ENCODE measurements at places on chromosomes 1 and 21.
A peak's percentile ranks its signal among the peaks of the same experiment; 100 is the strongest.

DNA sequence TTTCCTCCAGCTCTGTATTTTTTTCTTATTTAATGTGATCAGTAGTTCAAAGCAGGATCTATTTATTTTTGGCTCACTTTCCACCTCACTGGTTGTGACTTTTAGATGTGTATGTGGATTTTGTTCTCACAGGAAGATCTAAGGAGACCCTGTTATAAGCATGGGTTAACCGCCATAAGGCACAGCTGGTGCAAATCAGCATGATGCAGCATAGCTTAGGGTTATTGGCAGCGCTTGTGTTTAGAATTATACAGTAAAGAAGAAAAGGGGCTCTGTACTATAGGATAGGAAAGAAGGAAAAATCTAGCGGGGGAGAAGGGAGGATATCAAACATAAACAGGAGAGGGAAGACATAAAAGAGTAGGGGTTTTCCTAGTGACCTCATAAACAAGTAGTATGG, 26.9 kb upstream of the RGL1 start:
- no peak for DNase-seq

GRCh38 chr1:4726620-4727341, 72.4 kb downstream of the AJAP1 start:
- DNase-seq: no peak

DNA sequence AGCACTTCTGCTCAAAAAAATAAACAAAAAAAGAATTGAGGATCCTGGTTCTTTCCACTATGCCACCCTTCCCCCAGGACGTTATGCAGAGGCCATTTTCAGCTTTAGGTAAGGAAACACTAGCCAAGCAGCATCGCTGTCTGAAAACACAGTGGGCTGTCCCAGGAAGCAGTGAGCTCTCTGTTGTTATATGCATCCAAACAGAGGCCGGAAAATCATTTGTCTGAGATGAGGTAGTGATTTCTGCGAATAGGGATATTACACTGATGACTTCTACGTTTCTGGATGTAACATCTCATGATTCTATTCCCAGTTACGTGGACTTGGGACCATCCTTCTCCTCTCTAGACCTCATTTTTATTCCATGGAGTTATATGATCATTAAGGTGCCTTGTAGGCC, 137.2 kb downstream of the OMA1 start:
- no peak for DNase-seq

DNA sequence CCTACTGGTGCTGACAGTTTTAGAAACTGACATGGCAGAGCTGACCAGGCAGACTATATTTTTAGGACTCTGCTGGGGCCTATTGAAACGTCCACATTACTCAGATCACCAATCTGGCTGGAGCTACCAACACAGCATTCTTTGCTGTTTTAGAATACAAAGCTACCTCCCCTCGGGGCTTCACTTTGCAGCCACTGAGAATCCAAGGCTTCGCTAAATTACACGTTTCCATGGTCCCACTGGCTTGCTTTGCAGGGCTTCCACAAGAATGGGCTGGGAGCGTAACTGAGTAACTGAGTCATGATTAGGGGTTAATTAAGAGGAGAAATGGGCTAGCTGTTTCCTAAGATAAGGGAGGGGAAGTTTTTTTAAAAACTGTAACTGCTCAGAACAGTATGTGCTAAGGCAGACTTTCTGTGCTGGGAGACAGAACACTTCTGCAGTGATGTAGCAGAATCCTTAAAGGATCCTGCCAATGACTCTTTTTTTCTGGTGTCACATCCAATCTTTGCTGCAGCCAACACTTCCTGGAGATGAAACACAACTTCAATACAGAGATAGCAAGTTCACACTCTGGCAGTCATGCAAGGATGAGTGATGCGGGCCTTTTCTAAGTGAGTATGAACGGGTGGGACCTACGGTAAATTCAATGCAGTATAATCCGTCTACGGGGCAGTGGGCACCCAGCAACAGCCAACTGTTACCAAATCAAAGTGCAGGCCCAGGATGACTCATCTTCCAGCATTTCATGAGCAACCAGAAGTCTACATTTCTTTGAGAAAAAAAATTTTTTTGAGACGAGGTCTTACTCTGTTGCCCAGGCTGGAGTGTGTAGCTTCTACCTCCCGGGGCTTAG, 21.5 kb downstream of the NDUFS5 start:
- no peak for DNase-seq

GRCh38 chr1:53073868-53074311, 11.9 kb downstream of the PODN start:
- DNase-seq: no peak

DNA sequence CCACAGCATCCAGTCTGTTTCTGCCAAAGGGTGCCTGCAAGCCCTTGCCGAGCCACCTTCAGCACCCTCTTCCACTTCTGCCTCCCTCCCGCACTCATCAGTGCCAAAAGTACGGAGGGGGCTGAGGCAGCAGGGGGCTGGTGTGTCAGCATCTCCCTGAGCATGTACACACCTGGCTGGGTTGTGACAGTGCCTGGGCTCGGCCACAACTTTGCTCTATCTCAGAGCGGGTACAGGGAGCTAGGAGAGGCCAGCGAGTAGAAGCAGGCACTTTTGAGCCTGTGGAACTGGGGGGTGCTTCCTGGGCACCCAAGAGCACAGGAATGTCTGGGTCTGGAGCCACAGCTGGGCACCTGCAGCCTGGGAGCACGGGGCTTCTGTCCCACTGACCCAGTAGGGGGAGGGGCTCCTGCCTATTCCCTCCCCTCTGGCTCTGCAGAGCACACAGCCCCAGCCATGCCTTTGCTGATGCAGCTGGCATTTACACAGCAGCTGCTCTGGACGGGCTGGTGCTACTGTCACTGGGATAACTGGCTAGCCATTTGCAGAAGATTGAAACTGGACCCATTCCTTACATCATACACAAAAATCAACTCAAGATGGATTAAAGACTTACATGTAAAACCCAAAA, 319.8 kb upstream of the RRP15 start:
- DNase-seq: no peak

GRCh38 chr1:23984417-23985186, 4.5 kb upstream of the SRSF10 start:
- no peak for DNase-seq

DNA sequence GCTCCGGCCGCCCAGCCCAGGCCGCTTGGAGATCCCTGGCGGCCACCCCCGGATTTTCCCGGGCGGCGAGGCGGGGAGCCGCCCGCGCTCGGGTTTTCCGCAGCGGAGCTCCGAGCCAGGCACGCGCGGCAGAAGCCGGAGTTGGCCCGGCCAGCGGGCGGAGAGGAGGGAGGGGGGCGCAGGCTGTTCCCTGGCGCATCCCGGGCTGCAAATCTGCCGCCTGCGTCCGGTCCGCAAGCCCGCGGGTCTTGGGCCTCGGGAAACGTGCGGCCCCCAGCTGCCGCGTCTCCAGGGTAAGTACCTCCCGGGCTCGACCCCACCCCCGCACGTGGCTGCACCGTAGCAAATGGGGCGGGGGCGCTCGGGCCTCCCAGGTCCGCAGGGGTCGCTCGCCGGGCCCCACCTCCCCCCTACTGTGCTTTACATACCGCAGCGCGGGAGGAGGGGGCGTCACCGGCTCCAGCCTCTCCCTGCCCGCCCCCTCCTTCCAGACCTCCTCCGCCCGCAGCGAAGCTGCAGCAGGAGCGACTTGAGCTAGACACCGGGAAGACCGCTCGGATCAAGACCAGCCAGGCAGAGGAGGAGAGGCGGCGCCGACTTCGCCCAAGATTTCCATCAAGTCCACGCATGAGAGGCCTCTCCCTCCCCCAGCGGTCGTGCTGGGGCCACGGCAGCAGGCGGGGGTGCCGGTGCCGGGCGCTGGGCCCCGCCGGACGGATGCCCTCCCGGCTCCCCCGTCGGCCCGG, 1.6 kb downstream of the TMEM200B start:
- peak; percentile 30 for DNase-seq

- DNase-seq: no peak
Observed at GRCh38 chr21:45954921-45955320, 26.6 kb upstream of the COL6A1 start.

DNA sequence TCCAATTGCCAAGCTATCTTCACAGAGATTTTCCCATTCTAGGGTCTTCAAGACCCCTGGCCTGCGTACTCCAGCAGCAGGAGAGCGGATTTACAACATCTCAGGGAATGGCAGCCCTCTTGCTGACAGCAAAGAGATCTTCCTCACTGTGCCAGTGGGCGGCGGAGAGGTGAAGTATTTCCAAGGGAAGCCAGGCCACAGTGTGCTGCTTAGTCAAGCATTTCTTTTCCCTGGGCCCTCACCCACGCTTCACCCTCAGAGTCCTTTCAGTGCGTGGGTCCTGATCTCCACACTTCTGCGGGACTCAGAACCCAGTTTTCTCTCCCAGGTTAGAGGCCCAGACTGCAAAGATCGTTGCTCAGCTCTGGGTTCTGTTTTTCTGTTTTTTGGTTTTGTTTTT, 13.1 kb downstream of the CDCA8 start:
- no peak for DNase-seq

DNA sequence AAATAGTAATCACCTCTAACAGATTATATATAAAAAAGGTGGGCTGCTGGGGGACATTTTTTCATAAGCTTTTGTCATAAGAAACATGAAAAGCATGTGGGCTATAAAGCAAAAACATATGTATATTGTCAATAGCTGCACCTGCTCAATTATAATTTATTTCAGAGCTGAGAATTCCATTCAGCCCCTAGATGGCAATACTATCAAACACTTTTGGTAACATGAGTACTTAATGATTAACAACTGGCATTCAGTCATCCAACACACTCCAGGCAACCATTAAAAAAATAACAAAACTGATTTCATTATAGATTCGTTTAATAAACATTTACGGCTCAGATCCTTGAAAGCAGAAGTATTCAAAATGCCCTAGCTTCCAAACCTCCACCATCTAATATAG, 115.1 kb downstream of the KCTD3 start:
- no peak for DNase-seq

- peak; percentile 32 for DNase-seq
Observed at GRCh38 chr1:232629250-232630046, 485 bp downstream of the SIPA1L2 start.

- DNase-seq: no peak
Observed at GRCh38 chr1:36851595-36851994, 182.7 kb downstream of the GRIK3 start.

GRCh38 chr1:10495952-10496351, 21.2 kb downstream of the PEX14 start:
- no peak for DNase-seq

- DNase-seq: no peak
Observed at GRCh38 chr21:45471525-45472221, 66.7 kb downstream of the COL18A1 start.

GRCh38 chr1:59055908-59056719, 240.8 kb upstream of the FGGY start:
- DNase-seq: no peak

GRCh38 chr1:241828463-241829021, 19.5 kb upstream of the EXO1 start:
- DNase-seq: no peak

GRCh38 chr1:246203180-246203579, 303.9 kb downstream of the SMYD3 start:
- no peak for DNase-seq

DNA sequence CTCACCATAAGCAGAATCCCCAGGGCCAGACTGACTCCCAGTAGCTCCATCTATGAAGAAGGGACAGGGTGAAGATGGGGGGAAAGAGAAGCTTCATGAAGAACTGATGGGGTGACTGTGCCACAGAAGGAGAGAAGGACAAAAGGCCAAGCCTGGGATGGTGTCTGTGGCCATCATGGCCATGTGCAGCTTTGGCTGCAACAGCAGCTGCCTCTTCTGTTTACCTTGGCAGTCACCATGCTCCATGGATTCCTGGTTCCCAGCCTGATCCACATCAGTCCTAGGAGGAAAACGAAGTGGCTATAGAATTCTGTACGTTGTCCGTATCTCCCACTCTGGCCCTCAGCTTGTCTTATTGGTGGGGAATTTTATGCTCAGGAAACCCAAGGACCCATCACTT, 12.0 kb downstream of the SEMA6C start:
- DNase-seq: no peak

- no peak for DNase-seq
Observed at GRCh38 chr1:36653850-36654249, 171.1 kb upstream of the CSF3R start.

- no peak for DNase-seq
Observed at GRCh38 chr1:226541631-226542622, 6.6 kb upstream of the STUM start.

GRCh38 chr1:169329383-169329782, 38.2 kb downstream of the NME7 start:
- DNase-seq: no peak

DNA sequence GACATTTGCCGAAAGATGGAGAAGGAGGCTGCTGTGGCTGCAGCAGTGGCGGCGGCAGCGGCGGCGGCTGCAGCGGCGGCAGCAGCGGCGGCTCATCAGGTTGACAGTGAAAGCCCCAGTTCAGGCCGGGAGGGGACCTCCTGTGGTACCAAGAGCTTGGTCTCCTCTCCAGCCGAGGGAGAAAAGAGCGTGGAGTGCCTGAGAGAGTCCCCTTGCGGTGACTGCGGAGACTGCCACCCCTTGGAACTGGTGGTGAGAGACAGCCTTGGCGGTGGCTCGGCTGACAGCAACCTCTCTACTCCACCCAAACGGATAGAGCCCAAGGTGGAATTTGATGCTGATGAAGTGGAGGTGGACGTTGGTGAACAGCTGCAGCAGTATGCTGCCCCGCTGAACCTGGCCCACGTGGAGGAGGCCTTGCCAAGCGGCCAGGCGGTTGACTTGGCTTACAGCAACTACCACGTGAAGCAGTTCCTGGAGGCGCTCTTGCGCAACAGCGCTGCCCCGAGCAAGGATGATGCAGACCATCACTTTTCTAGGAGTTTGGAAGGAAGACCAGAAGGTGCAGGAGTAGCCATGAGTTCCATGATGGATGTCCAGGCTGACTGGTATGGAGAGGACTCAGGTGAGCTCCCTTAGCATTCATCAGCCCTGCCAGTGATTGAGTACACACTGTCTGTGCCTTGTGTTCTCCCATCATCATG, 6.3 kb downstream of the ZBTB8B start:
- no peak for DNase-seq

- no peak for DNase-seq
Observed at GRCh38 chr1:65253800-65254319, 55.5 kb upstream of the DNAJC6 start.
